ENCODE measurements at places on chromosomes 3 and 15.

DNA sequence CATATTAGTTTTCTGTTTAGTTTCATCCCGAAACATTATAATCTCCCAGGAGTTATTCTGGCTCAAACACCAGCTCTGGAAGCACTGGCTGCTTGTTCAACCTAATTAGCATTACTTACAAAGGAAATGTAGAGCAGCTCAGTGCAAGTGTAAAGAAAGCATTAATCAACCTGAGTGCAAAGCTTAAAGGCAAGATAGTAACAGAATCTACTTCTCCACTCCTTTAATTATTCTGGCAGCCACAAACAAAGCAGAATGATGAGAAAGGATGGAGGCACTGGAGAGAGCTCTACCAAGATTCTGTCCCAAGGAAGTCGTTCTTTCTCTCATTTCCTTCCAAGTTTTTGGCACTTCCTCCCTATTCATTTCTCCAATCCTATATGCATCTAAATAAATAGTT is 1384.0 kb downstream of the ZPLD1 start:
- DNase-seq = no peak

GRCh38 chr3:129756871-129757270 is 136.6 kb downstream of the TMCC1 start:
- no peak for DNase-seq

DNA sequence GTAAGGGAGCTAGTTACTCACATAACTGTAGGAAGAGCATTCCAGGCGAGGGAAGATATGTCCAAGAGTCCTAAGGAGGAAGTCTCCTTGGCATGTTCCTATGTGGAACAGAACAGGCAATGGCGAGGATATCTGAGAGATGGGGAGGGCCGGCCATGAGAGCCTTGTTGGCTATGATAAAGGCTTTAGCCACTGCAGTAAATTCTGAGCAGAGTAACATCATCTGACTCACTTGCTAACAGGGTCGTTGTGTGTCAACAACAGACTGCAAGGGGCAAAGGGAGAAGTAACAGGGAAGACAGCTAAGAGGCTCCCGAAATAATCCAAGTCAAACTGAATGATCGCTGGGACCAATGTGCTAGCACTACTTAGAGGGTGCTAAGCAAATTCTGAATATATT is 21.6 kb downstream of the SFMBT1 start:
- DNase-seq = no peak

DNA sequence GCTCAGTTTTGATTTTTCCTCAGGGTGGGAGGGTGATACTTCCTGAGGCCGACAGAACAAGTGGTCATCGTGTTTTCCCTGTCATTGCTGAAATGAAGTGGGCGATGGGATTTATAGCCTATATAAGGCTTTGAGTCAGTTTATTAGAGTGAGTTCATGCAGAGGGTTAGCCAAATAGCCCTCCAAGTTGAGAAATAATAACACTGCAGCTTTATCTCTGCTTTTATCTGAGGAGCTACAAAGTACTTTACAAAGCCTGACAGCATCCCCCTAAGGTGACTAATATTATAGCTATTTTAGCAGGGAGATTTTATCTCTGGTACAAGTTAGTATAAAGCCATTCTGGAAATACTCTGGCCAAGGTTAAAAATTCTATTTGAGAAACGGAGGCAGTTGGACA is 389.6 kb downstream of the MFSD1 start:
- DNase-seq = peak; percentile 54

DNA sequence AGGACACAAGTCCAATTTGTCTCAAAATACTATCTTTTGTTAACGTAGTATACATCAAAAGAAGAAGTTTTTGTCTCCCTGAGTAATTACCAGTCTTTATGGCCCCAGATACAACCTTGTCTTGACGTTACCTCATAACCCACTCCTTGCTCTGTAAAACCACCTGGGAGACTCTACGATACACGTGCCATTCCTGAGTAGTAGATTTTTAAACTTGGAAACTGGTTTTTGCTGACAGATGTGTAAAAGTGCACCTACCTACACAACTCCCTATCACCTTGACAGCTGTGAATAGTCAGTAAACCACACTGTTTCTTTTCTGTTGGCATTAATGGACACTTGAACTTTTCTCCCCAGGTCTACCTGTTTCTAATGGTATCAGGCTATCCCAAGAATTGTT is 51.7 kb upstream of the RARB start:
- DNase-seq = no peak

DNA sequence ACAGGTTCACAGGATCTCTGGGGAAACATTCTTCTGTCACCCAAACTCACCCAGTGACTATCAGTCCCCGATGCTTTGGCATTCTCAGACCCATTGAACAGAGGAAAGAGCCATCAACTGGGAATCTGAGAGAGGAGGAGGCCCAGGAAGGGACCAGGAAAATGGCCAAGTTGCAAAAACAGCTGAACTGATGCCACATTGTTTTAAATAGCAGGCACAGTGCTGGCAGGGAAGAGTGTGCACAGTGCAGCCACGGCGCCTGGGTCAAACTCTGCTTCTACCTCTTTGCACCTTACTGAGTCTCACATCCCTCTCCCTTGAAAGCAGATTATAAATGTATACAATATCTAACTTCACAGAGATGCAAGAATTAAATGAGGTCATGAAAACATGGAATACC is 66.4 kb downstream of the SRGAP3 start:
- no peak for DNase-seq
